T-helper 17 cell (primary cell): ENCODE measurements at places on chromosomes 7 and 10.

DNA sequence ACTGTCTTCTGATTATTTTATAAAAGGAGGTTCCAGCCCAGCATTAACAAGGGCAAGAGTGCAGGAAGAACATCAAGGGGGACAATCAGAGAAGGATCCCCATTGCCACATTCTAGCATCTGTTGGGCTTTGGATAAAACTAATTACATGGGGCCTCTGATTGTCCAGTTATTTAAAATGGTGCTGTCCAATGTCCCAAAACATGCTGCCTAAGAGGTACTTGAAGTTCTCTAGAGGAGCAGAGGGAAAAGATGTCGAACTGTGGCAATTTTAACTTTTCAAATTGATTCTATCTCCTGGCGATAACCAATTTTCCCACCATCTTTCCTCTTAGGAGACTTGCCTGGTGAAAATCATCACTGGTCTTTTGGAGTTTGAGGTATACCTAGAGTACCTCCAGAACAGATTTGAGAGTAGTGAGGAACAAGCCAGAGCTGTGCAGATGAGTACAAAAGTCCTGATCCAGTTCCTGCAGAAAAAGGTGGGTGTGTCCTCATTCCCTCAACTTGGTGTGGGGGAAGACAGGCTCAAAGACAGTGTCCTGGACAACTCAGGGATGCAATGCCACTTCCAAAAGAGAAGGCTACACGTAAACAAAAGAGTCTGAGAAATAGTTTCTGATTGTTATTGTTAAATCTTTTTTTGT, 2.3 kb downstream of the IL6 start:
- no peak for DNase-seq

DNA sequence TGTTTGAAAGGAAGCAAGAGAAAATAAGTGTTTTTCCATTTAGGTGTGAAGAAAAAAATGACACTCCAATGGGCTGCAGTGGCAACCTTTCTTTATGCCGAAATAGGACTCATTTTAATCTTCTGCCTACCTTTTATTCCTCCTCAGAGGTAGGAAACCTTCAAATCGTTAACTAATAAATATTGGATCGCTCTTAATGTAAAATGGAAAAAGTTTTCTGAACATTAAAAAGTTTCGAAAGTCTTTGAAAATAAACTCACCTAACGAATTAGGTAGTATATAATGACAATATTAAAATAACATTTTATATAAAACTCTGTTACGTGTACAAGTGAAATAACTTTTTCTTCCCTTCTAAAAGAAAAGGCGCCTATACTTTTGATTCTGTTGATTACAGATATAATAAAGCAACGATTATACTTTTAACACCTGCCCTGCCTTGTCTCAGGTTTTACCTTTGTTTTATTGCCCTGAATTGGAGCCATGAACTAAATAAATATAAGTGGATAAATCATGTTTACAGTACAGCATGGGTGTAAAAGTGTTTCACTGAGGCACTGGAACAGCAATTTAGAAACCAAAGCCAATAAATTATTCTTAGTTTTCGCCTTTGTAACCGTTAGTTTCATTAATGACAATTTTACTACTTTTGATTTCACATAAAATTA, 804 bp downstream of the BCAP29 start:
- no peak for DNase-seq

DNA sequence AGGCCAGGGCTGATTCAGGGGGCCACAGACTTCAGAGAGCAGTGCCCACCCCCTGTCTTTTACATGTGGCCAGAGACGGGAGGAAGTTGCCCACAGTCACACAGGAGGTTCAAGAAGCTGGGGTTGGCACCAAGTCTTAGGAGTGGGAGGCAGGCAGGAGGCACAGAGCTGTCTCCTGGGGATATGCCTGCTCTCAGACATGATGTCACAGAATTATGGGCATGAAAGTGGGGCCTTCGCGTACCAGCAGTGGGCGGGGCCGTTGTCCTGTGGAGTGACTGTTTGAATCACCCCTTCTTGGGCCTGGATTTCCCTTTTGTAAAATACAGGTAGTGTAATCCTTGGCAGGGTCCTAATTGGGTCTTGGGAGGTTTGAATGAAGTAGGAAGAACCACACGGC, 81.2 kb upstream of the PPIF start:
- DNase-seq, result no peak

- no peak for DNase-seq
Observed at GRCh38 chr10:94225589-94225988, 137.2 kb downstream of the NOC3L start.

DNA sequence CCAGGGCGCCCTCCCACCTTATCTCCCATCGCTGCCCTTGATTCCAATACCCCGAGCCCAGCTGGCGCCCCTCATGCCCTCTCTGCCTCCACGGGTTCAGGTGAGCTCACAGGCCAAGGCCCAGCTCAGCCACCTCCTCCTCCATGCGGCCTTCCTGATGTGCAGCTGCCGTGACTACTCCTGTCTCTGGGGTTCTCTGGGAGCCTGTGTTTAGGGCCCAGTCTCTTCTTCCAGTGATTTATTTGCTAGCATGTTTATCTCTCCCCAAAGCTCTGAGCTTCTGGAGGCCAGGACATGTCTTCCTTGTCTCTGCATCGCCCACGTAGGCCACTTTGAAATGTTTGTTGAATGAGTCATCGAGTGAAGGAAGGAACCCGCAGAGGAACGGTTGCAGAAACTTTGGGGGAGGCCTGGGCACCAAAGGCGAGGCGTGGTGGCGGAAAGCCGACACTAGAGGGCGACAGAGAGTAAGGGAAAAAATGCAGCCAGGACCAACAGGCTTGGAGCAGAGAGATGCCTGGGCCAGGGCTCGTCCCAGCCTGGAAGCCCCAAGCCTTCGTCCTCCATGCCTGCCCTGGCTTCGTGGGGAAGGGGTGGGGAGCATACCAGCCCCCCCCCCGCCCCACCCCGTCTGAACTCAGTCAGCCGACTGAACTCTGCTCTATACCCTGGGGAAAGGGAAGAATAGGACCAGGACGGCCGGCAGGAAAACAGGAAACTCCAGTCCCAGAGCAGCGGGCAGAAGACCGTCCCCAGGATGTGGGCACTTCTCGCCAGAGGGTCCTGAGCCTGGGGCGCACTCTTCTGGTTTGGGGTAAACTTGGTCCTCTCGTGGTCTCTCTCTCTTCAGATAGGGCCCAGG, 10.9 kb upstream of the HSPB1 start:
- DNase-seq, result peak; percentile 72

- DNase-seq, result no peak
Observed at GRCh38 chr10:124743191-124744101, 732 bp downstream of the FAM53B start.

GRCh38 chr7:25949736-25950487, 202.1 kb upstream of the NFE2L3 start:
- DNase-seq, result no peak

DNA sequence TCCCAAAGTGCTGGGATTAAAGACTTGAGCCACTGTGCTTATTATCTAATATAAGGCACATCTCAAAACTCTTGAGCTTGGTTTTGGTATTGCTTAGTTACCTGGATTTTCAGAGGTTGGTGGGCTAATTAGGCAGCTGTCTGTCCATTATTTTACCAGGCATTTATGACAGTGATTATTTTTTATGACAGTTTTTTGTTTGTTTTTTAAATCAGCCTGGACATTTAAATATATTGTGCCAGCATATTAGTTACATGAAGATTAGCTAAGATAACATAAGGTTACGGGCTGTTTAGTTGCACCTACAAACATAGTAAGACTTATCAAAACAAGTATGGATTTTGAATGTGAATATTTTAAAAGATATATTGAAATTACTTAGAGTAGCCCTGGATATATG, 2.6 kb upstream of the ZRANB1 start:
- DNase-seq, result no peak

DNA sequence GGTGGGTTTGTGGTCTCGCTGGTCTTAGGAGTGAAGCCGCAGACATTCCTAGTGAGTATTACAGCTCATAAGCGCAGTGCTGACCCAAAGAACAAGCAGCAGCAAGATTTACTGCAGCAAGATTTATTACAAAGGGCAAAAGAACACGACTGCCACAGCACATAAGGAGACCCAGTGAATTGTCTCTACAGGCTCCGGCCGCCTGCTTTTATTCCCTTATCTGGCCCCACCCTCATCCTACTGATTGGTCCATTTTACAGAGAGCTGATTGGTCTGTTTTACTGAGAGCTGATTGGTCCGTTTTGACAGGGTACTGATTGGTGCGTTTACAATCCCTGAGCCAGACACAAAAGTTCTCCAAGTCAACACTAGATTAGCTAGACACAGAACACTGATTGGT, 82.1 kb downstream of the VIPR2 start:
- no peak for DNase-seq

GRCh38 chr7:74568658-74569057, 88.9 kb upstream of the GTF2I start:
- DNase-seq, result no peak

DNA sequence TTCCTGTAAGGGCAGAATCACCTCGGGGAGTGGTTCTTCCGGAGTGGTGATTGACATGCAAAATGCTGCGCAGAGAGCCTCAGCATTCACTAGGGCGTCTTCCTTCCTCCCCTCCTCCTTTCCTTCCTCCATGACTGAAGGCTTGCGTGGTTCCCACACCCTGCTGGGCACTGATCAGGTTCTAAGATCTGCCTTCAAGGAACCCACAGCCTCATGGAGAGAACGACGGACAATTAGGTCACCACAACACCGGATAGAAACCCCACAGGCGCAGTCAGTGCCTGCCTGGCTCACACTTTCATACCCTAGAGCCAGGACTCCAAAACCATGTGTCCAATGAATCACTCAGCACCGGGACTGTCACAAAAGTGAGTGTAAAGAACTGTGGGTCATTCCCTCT, 131.3 kb downstream of the DPP6 start:
- DNase-seq, result no peak

- DNase-seq, result no peak
Observed at GRCh38 chr7:143892527-143893300, 9.3 kb downstream of the TCAF1 start.

DNA sequence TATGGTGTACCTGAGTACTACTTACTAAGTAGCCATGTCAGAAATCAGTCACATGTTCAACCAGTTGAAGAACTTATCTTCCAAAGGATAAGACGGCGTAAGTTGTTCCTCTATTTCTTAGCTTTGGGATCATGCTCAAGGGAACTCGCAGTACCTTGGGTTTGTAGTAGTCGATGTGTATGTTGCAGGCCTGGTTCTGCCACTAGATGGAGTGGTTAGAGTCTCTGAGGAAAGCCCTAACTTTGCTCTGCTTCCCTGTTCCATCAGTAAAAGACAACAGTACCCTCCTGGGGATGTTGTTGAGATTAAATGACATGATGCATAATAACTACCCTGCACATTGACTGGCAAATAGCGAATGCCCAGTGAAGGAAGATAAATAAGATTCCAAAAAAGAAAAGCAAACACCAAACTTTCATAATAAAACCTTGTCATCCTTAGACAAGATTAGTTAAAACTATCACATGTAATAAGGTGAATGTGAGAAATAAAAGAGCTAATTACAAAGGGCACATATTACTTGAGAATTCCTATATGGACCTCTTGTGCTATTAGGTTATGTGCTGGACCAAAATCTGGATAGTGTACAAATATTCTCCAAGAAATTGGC, 165.9 kb downstream of the ABCA13 start:
- DNase-seq, result no peak

DNA sequence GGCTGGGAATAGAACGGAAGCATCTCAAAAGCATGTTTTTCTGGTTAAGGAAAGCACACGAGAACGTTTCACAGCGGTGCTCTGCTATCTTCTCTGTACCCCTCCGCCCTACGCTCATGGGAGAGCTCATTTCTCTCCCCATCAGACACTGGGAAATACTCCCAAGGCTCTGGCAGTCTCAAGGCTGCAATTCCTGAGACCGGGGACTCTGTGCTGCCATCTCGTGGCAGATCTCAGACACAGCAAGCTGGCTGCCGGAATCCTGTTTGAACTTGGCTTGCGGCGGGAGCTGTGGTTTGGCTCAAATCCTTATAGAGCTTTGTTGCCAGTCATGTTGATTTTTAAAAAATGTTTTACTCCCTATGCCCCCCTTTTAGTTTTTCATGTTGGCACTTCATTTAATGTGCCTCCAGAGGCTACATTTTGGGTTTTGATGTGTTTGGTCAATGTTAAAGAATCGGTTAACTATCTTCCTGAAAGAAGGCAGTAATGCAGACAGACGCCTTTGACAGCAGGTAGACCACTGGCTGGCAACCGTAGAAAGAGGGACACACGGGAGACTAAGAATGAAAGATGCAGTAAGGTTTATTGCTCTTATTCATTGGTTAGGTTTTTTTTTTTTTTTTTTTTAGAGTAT, 27.6 kb downstream of the BMPER start:
- peak; percentile 27 for DNase-seq

- DNase-seq, result no peak
Observed at GRCh38 chr10:77835669-77836086, 90.9 kb downstream of the DLG5 start.

DNA sequence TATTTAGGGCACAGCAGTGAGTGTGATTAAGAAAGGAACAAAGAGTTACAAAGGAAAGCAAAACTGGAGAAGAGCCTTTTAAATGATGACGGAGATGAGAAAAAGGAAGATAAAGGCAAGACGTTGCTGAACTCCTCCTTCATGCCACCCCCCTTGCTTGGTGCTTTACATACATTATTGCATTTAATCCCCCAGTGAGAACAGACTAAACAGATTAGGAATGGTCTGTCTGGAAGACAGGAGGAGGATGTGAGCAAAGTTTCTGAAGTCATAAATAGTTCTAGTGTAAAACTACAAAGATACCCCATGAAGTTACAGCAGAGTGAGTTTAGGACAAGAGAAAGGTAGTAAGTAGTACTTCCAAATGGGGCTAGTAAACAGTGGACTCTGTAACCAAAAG, 113.5 kb downstream of the PLCE1 start:
- DNase-seq, result no peak

DNA sequence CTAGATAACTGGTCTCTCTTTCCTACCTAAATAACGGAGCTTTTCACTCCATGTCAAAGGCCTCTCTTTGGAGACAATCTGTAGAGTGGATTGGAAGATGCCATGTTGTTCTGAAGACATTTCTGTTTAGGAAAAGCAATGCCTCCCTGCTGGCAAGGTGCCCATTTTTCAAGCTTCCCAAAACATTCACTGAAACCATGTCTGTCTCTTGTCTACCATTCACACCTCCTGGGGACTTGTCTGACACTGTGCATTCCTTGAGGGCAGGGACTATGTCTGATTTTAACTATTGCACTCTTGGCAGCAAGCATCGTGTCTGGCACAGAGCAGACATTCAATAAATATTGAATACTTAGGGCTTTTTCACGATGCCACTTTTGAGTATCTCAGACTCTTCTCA, 528.9 kb upstream of the NRP1 start:
- no peak for DNase-seq

- DNase-seq, result no peak
Observed at GRCh38 chr10:20709708-20710107, 187.4 kb downstream of the NEBL start.

- DNase-seq, result no peak
Observed at GRCh38 chr10:43968076-43968475, 319.4 kb upstream of the ZNF32 start.

DNA sequence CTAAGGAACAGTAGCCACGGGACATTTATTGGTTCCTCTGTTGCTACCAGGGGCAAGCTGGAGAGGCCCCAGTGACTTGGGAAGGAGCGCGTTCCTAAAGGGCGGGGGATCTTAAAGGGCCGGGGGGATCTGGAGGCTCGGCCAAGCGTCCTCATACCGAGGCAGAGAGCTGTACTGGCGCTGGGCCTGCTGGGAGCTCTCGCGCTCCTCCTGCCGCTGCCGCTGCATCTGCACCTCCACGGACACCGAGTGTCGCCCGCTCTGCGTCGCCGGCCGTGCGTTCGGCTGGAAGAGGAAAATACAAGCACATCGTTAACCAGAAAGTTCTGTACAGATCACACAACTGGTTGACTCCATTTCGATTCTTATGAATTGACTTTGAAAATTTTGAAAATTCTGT, 695.6 kb downstream of the PARD3 start:
- no peak for DNase-seq

GRCh38 chr10:132921818-132922807, 20.3 kb downstream of the CFAP46 start:
- DNase-seq, result no peak
